ENCODE measurements at places on chromosomes 2 and 18.

DNA sequence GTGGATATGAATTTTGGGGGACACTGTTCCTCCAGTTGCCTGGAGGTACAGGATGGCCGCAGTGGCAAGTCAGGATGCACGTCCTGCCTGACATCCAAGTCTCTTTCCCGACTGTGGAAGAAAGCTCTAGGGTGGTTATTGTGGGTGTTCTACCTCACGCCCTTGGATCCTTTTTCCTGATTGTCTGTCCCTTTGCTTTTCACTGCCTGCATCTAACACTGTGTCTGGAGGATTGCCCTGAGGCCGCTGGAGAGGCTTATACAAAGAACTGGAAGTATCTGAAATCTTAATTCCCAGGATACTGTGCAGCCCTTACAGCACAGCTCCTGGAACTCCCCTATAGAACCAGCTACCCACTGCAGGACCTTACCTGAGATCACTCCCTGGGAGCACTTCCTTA, 250.5 kb downstream of the TFCP2L1 start:
- no peak for DNase-seq

GRCh38 chr18:55778788-55779690, 191.0 kb upstream of the TCF4 start:
- DNase-seq, result peak; percentile 72

GRCh38 chr2:229689307-229689839, 25.0 kb downstream of the DNER start:
- DNase-seq, result no peak

DNA sequence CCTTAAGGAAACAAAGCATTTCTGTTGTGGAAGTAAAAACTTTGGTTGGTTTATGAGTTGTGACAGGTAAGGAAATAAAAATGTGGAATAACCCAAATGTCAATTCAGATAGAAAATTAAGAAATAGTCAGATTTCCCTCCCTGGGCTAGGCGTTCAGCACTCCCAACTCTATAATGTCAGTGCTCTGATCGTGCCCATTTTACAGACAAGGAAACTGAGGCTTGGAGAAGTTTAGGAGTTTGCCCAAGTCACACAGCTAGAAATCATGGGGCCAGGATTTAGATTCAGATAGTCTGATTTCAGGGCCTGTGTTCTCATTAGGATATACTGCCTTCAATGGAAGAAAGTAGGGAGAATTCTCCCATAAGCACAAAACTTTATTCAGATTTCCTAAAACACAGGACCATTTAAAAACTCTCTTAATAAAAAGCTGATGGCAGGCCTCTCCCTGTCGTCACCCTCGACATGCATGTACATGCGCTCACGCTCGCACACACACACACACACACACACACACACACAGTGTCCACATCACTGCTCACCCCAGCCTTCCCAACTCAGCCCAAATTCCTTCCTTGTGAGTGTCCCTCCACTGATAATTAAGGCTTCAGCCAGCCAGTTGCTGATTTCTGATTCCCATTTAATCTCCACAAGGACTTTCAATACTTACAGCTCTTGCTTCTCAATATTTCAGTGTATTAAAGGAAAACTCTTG, 49.1 kb upstream of the SLC14A2 start:
- DNase-seq, result peak; percentile 98

- DNase-seq, result no peak
These were observed 592 bp downstream of the ZNF397 start for GRCh38 chr18:35241448-35241804.

DNA sequence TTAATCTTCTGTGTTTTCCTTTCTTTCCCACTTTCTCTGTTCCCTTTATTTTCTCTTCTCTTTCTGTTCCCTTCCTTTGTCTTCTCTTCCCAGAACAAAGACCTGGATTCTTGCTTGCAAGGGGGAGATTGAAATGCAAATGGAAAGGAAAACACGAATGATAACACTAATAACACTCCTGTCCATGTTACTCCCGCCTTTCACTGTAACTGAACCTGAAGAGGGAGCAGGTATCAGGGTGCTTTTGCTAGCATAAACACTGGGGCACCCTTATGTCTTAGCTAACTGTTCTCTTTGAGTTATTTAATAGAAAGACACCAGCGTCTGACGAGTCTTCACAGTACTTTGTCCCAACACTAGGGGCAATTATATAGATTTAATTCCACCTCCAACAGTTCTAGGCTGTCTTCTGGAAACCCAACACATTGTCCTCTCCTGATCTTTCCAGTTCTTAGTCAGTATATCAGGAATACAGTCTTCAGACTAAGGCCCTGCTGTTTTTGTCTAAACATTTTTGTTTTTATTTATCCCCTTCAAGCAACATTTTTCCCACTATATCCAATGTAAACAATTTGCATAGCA, 99.2 kb downstream of the PTPRM start:
- no peak for DNase-seq

GRCh38 chr2:20573620-20574422, 77.1 kb downstream of the HS1BP3 start:
- no peak for DNase-seq

GRCh38 chr2:4909346-4910009, 782.7 kb upstream of the SOX11 start:
- no peak for DNase-seq

- no peak for DNase-seq
These were observed 112.8 kb downstream of the ANTXR1 start for GRCh38 chr2:69125816-69126215.

DNA sequence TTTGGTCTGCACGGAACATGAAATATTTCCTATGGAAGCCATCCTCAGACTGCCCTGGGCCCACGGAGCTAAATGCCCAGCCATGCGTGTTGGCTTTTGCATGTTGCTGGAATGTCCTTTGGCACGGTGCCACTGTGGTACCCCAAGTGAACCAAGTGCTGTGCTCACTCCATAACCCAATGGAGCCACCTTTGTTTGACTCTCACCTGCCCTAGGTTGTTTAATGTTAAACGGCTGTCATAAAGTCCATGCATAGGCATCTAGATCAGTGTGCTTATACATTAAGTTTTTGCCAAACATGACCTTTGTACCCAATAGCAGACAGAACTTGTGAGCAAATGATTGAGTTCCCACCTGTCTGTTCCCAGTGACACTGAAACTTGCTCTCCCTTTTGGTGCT, 59.9 kb upstream of the TMEM87B start:
- no peak for DNase-seq

- DNase-seq, result no peak
These were observed 24.0 kb downstream of the ARMC9 start for GRCh38 chr2:231222318-231223000.

- DNase-seq, result peak; percentile 75
These were observed at the start of gene GREB1 for GRCh38 chr2:11533278-11534070. Gene GREB1, plus strand, starts transcription at chr2:11534045. Its CDS starts 22,570 bp downstream, at chr2:11556615.

GRCh38 chr2:159009940-159010339, 41.5 kb downstream of the TANC1 start:
- no peak for DNase-seq

DNA sequence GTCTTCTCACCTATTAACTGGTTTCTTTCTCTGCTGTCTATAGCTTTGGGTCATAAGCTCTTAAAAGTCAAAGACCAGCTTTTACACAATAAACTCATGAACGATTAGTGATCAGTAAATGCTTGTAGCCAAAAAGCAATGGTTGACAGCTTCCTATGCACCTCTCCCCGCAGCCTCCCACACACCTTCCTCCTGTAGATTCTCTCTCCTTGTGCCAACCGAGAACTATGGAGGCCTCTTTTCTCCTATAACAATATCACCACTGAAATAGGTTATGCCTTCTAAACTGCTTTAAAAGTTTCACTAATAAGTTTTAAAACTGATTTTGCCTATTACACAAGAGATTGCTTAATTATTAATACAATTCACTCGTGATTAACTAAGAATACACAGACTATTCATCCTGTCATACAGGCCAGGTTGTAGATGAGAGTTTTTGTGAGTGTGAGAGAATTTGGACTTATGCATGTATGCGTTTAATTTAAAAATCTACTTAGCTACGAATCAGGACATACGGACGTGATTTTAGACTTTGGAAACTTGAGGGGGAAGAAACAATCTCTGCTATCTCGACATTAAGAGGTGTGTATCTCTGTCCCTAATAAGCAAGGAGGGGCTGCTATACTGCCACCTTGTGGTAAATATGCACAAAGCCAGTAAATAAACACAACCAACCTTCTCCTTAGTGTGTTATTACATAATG, 229.1 kb upstream of the RBBP8 start:
- DNase-seq, result peak; percentile 69

GRCh38 chr2:65464604-65465003, 32.2 kb upstream of the SPRED2 start:
- DNase-seq, result no peak

DNA sequence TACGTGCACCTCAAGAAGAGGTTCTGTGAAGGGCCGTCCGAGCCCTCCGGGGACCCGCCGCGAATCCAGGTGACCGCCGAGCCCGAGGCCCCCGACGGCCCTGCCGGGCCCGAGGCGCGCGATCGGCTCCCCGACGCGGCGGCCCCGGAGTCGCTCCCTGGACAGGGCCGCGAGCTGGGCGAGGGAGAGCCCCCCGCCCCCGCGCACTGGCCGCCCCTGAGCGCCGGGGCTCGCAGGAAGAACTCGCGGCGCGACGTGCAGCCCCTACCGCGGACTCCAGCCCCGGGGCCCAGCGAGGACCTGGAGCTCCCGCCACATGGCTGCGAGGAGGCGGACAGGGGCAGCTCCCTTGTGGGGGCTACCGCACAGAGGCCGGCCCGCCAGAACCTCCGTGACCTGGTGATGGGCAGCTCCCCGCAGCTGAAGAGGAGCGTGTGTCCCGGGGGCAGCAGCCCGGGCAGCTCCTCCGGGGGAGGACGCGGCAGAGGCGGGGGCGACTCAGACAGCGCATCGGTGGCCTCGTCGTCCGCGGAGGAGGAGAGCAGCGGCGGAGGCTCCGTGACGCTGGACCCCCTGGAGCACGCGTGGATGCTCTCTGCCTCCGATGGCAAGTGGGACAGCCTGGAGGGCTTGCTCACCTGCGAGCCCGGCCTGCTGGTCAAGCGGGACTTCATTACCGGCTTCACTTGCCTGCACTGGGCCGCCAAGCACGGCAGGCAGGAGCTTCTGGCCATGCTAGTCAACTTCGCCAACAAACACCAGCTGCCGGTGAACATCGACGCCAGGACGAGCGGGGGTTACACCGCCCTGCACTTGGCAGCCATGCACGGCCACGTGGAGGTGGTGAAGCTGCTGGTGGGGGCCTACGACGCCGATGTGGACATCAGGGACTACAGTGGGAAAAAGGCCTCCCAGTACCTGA, 812 bp downstream of the SOWAHC start:
- peak; percentile 25 for DNase-seq

DNA sequence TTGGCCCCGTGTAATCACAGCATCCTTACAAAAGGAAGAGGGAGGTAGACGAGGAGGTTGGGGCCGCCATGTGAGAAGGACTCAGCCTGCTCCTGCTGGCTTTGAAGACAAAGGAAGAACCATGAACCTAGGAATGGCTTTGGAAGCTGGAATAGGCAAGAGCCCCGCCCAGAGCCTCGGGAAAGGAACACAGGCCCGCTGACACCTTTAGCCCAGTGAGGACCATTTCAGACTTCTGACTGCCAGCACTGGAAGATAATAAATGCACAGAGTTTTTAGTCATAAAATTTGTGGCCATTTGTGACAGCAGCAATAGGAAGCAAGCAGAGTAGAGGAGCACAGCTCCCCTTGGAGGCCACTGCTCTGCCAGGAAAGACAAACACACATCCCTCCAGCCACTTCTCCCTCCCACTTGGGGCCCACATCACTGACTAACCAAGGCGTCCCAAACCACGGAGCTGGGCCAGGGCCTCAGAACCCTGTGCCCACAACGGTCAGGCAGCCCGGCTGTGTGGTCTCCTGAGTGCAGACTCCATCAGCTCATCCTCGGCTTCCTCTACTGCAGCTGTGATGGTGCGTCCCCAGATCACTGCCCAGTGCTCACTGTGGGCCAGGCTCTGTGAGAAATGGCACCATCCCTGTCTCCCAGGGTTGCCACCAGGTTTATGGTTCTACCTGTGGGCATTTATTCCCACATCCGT, 39.7 kb downstream of the TFCP2L1 start:
- no peak for DNase-seq

- DNase-seq, result peak; percentile 89
These were observed 558.2 kb downstream of the SUCLG1 start for GRCh38 chr2:83900862-83901261.

DNA sequence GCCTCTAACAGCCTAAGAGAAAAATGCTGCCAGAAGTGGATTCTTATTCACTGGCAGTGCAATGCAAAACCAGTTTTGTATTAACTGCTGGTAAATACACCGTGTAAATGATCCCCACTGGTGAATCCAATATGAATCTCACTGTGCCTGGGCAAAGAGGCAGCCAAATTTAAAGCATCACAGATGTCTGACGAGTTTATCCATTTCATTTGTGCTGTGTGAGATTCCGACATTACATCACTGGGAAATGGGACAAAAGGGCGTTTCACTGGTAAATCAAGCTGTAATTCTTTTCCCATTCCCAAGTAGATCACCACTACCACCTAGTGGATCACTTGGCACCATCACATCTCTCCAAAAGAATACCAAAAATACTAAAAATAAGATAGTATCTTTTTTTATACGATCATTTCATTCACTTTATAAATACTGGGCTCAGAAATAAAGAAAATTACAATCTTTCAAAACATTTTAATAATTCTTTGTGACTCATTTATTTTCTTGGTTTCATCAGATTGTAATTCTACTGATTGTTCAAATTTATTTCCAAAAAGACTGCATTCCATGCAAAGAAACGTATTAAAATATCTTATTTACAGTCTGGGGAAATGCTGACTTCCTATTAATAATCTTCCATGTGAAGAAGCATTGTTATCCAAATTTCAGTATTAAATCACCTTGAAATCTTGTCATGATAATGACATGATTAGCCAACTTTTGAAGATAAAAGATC, 125.6 kb downstream of the GRB14 start:
- peak; percentile 66 for DNase-seq

DNA sequence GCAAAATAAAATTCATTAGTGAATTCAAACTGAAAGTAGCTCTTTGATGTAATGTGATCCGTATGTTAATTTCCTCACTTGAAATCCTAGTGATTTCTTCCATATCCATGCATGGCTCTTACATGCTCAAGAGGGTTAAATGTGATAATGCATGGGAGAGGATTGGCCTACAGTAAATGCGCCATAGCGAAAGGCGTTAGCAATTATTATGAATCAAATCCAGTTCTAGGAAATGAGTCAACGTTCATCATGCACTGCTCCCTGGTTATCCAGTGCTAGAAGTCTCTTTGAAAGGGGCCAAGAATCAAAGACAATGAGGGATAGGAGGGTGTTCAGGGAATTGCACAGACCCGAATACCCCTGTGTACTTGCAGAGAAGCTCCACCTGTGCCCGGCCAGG, 101.4 kb upstream of the RASGRP3 start:
- DNase-seq, result peak; percentile 85

GRCh38 chr2:215627771-215628170, 191.9 kb upstream of the FN1 start:
- DNase-seq, result no peak

DNA sequence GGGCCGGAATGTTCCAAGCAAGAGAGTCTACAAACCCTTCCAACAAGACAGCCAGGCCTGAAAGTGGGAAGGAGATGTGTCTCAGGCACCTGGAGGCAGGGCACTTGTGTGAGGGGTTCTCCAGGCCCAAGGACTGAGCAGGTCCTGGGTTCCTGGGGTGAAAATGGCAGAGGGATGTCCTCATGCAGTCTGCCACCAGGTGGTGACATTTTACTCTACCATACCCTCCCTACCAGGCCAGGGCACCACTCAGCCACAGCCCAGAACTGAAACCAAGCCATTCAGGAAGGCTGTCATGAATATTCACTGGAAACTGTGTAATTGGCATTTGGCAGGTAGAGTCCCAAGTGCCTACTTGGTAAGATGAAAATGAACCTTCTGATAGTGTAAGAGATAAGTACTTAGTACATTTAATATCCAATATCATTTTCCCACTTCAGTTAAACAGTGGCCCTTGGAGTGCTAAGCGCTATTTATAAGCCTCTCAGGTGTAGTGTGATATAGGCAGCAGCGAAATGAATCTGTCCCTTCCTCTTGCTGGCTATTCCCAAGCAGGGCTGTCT, 185.1 kb downstream of the MYO5B start:
- DNase-seq, result peak; percentile 62

Data from epithelial cell of esophagus (primary cell).